Activated CD4-positive, alpha-beta T cell treated with anti-CD3 and anti-CD28 coated beads, Interleukin-2, amount 10 ng/mL, durations not matched to agents 7 days and 5 days (primary cell): ENCODE measurements at places on chromosomes 7 and 10. TPM values are rescaled to one million over a fixed set of nuclear protein-coding genes. Genes with fewer than 3 reads are reported as not detected.

Gene PNLIPRP3
- total RNA-seq, result not detected

DNA sequence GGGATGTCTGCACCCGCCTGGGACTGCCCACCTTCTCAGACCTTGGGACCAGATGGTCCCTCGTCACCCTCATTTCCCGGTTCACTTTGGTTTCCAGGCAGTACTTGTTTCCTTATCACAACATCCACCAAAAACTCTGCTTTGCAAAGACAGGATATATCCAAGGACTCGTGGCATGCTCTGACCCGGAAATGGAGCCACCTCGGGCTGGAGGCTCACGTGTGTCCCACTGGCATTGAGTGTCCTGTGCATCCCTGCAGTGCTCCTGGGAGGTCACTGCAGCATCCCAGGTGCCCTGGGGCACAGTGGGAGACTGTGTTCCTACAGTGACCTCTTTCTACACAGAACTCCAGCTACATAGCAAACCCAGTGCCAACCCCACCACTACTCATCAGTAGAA, 611.9 kb upstream of the FOXK1 start:
- H3K27me3 ChIP-seq, result no peaks in the 10 kb centered on the region
- DNase-seq, result no peak
- H3K27ac ChIP-seq, result no peak overlapping the region
- H3K4me1 ChIP-seq, result peaks cover 4% of the 10 kb centered on the region

DNA sequence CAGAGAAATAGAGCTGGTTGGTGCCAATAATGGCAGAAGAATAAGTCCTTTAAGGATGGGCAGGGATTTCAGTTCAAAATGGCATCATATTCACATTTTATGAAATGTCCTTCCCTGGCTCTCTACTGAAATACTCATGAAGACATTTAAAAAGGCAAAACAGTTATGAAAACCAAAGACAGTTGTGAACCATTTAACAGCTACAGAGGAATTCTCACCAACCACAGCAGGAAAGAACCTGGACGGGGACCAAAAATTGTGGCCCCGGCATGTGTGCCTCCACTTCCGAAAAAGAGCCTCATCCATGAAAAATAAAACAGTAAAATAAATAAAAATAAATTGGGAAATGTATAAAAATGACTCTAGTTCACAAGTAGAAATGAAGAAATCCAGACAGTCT, 539.5 kb downstream of the SUGCT start:
- H3K4me3 ChIP-seq, result no peak overlapping the region
- no peaks in the 10 kb centered on the region for H3K36me3 ChIP-seq
- H3K4me1 ChIP-seq, result peaks cover 11% of the 10 kb centered on the region

DNA sequence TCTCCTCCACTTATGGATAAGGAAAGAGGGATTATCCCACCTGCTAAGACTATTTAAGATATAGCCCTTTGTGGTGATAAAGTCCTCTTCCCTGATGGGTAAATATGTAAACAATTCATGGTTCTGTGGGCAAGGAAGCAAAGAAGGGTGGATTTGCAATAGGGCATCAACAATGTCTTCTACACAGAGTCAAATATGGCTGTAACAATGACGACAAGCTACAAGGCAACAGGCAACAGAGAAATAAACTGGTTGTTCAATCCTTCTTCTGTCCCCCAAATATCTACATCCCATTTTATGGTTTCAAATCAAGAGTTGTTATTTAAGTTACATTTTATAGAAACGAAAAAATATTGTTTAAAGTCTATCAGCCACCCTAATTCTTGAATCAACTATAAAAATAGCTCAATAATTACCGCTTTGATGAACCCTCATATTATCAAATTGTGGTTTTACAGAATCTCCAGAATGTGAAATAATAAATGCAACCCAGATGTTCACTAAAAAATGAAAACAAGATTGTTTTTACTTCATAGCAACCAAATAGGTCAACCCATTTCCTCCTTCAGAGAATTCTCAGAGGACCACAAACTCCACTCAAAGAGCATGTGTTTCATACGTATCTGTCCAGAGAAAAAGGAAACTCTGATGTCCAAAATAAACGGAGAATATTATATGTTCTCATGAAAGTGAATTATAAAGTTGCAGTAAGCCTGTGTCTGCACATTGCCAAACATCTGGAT, 13.8 kb downstream of the CYTH3 start:
- DNase-seq, result no peak
- H3K36me3 ChIP-seq, result no peaks in the 10 kb centered on the region
- peaks cover 26% of the 10 kb centered on the region for H3K4me1 ChIP-seq
